HuH-7 (cell line): ENCODE measurements at places on chromosomes 2 and 18.
A peak's percentile ranks its signal among the peaks of the same experiment; 100 is the strongest.

GRCh38 chr18:67608615-67609273 lies 92.2 kb upstream of the DSEL start:
- DNase-seq, result no peak

DNA sequence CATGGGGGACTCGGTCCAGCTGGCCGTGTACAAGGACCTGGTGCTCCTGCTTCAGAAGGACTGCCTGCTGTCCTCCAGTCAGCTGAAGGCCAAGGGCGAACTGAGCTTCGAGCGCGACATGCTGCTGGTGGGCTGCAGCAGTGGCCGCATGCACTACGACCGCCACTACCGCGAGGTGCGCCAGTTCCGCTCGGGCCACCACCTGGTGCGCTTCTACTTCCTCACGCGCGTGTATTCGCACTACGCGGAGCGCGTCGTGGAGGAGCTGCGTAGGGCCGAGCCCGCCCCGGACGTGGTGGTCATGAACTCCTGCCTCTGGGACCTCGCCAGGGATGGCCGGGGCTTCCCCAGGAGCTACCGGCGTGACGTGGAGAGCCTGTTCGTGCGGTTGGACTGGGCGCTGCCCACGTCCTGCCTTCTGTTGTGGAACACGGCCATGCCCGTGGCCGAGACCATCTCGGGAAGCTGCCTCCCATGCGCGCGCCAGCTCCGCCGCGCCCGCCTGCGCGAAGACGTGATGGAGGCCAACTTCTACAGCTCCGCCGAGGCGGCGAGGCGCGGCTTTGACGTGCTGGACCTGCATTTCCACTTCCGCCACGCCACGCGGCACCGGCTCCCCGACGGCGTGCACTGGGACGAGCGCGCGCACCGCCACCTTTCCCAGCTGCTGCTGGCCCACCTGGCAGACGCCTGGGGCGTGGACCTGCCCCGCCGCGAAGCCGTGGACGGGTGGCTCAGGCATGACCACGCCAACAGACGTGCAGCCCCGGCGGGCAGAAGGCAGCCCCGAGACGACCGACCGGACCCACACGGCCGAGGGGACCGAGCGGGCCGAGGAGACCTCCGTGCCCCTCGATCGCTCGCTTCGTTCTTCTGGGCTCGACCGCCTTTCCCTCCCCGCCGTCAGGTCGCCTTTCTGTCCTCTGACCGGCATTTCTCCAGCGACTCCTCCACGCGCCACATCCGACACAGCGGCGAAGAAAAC lies 293.9 kb upstream of the ERBB4 start:
- DNase-seq, result no peak

DNA sequence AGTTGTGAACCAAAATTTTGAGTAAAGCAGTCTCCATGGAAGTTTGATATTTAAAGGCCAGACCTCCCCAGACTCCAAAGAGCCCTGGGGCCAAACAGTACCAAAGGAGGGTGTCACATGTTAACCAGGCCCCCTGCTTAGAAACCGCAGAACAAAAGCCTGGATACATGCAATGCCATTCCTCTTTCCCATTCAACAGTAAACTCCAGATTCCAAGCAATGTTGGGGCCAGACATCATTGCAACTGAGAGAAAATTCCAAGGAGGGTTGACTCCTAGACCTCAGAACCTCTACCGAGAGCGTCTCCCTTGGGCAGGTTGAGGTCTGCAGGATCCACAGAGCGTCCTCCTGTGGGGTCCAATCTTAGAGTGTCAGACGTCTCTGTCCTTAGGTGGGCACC lies 404.4 kb upstream of the SYT4 start:
- no peak for DNase-seq

GRCh38 chr2:217953531-217953932 lies 49.3 kb downstream of the TNS1 start:
- no peak for DNase-seq

DNA sequence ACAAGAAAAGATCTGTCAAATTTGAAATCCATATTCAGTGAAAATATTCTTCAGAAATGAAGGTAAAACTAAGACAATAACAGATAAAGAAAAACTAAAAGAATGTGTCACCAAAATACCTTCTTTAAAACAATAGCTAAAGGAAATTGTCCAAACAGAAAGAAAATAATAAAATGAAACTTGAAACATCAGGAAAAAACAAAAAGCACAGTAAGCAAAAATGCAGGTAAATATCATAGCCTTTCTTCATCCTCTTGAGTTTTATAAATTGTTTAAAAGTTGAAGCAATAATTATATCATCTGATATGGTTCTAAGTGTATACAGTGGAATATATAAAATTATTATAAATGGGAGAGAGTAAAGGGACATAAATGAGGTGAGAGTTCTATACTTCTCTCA lies 103.8 kb upstream of the PDE1A start:
- DNase-seq, result no peak

GRCh38 chr18:23049698-23050373 lies 85.4 kb upstream of the CABLES1 start:
- no peak for DNase-seq

DNA sequence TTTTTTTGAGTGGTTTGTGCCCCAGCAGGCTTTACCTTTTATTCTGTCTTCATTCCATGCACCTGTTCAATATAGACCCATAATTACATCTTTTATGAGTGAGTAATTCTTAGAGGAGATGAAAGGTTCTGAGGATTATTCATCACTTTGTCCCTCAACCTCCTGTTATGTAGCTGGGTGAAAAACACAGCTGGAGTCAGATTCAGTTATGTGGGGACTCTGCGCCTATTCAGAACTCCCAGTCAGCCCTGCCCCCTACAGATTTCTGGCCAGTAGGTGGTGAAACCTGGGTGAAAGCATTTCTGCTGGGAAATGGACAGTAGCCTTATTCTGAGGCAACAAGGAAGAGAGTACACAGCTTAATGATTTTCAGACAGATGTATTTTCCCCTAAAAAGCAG lies 107.8 kb downstream of the MGAT5 start:
- no peak for DNase-seq

GRCh38 chr2:10709290-10709939 lies 12.0 kb upstream of the ATP6V1C2 start:
- peak; percentile 65 for DNase-seq

GRCh38 chr2:17752892-17753802 lies 463 bp downstream of the SMC6 start:
- peak; percentile 20 for DNase-seq

- no peak for DNase-seq
These were observed 31.6 kb upstream of the NEB start for GRCh38 chr2:151765760-151766410.

DNA sequence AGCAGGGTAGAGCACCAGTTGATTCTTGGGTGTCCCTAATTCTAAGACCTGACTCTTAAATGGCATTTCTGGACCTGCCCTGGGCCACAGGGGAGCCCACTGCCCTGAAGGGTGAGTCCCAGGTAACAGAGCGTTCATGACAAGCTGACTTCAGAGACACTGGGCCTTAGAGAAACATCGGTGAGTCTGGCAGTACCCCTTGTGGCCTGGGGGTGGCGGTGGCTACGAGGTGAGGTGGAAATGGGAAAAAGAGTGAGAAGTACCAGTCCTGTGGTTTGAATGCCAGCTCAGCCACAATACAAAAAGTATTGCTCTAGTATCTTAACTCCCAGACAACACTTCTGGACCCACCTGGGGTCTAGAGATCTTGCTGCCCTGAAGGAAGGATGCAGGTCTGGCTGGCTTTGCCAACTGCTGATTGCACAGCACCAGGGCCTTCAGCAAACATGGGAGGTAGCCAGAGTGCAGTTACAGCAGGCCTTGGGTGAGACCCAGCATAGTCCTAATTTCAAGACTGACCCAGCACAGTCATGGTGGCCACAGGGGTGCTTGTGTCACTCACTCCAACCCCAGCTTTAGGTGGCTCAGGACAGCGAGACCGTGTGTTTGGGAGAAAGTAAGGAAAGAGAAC lies 44.5 kb downstream of the USP34 start:
- peak; percentile 70 for DNase-seq

- DNase-seq, result no peak
These were observed 57.9 kb downstream of the AGFG1 start for GRCh38 chr2:227529871-227530270.

DNA sequence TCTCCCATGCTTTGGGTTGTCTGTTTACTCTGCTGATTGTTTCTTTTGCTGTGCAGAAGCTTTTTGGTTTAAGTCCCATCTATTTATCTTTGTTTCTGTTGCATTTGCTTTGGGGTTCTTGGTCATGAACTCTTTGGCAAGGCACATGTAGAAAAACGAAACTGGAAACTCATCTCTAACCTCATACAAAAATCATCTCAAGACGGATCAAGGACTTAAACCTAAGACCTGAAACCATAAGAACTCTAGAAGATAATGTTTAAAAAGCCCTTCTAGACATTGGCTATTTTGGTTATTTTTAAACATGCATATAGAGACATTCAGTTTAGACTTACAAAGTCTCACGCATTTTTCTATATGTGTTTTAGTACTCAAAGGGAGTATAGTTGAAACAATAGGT lies 1164.3 kb upstream of the GYPC start:
- DNase-seq, result no peak

GRCh38 chr2:28102455-28102874 lies 211.9 kb downstream of the BABAM2 start:
- DNase-seq, result no peak
